Stimulated activated CD4-positive, alpha-beta T cell treated with anti-CD3 and anti-CD28 coated beads, Interleukin-15, amount 100 ng/mL, for 48 hours (primary cell): ENCODE measurements at places on chromosomes 5 and 9.

DNA sequence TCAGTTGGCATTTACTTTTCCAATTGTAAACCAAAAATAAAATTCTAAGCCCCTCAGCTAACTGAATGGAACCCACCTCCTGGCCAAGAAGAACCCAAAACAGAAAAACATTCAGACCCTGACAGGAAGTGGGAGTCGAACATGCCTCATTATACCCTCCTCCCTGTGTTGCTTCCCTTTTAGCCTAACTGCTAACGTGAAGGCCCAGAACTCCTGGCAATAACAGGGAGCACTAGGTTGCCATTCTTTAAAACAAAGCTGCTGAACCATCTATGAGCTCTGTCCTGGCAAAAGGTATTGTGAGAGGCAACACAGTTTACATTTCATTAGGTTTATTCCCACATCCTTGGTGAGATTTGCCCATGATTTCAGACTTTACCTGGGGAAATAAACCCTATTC, 481.4 kb downstream of the CHSY3 start:
- no peak for DNase-seq

DNA sequence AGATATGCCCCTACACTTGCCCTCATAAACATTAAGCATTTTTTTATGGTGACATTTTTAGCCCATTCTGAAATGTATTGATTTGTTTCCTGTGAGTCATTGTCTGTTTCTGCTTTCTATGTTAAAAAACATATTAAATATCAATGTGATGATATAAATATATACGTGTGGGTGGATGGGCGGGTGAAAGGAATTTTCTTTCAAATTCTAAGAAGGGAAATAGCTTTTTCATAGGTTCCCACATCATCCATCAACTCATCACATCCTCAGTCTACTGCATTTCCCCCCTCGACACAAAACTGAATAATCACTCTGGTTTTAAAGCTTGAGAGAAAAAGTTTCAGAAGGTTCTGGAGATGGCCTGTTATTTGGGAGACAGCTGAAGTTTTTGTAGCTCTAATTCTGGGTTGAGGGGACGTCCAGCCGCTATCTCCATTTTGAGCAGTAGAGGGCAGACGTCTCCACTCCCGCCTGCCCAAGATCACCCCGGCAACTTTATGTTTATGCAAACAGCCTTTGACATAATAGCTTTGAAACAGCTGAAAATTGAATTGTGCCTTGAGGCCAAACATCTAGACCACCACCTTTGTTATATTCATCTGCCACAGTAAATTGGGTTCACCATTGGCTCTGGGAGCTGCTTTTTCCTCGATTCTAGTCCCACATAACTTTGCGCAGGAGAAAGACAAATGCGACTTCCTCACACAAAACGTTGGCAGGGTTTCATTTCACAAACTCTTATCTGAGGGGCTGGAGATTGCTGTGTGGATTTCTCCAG, 216.2 kb upstream of the CLINT1 start:
- peak; percentile 7 for DNase-seq

DNA sequence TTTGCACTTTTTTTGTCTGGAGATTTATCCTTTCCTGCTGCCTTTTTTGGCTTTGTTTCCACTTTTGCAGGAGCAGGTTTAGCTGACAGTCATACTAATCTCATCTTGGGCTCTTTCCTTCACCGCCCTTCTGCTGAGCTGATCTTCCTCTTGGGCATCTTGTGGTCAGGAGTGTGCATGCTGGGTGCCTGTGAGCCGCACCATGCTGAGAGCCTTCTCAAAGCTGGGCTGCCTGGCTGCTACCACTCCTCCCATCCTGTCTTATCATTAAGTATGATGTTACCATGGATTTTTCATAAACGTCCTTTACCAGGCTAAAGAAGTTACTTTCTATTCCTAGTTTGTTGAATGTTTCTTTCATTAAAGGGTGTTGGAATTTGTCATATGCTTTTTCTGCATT, 49.5 kb upstream of the MCCC2 start:
- no peak for DNase-seq

GRCh38 chr9:113462781-113463286, 693 bp upstream of the RGS3 start:
- no peak for DNase-seq

DNA sequence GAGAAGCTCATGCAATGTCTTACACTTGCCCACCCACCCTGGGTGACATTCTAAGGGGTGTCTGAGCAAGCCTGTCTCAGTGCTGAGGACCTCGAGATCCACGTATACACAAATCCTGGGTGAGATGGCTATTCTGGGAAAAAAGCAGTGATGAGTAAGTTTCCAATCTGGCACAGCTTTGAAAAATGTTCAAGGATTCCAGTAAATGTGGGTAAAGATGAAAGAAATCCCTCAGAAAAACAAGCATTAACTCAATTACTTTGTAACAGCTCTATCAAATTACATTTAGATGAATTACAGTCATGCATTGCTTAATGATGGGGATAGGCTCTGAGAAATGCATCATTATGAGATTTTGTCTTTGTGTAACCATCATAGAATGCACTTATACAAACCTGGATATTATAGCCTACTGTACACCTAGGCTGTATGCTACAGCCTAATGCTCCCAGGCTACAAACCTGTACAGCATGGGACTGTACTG, 26.9 kb downstream of the GOLM1 start:
- no peak for DNase-seq

- DNase-seq, result no peak
Measured at GRCh38 chr5:179771311-179771895, 22.4 kb upstream of the LTC4S start.

DNA sequence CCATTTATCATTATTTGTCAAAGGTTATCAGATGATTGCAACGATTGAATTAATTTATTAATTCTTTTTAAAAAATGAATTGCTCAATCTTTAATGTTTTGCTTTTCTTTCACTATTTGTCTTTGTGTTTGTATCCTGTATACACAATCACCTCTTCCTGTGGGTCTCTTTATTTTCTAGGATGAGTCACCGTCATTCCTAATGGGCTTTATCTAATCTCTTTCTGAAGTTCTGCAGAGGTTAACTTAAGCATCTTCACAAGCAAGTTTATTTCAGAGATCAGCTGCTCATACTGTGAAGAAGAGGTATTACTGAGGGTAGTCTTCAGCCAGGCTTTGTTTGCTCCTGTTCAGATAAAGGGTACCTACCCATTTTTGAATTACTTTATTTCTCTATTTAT, 323.9 kb downstream of the NNT start:
- no peak for DNase-seq

DNA sequence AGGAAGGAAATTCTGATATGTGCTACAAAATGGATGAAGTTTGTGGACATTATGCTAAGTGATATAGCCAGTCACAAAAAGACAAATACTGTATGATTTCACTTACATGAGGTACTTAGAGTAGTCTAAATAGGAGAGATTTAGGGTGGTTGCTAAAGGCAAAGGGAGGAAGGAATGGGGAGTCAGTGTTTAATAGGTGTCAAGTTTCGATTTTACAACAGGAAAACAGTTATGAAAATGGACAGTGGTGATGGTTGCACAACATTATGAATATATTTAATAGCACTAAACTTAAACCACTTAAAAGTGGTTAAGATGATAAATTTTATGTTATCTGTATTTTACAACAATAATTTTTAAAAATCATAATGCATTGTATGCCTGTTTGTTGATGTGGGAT, 40.4 kb upstream of the ECM2 start:
- no peak for DNase-seq

GRCh38 chr9:8868632-8869031, 1069.1 kb upstream of the DMAC1 start:
- no peak for DNase-seq

GRCh38 chr9:22198681-22199080, 189.6 kb upstream of the CDKN2B start:
- DNase-seq, result no peak

DNA sequence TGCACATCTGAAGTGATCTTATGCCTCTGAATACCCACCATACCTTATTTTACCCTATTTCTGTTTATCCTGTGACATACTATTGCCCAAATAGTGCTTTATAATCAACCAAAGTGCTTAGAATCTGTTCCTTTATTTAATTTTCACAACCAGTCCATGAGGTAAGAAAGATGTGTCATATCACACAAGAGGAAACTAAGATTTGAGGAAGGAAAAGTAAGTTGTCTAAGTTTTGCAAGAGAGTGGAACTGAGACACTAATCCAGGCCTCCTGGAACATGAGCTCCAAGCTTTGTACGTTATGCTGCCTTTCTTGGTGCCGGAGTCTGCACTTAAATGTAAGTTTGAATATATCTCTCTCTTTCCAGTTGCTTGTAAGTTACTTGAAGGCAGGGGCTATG, 17.2 kb downstream of the KDM3B start:
- DNase-seq, result no peak

DNA sequence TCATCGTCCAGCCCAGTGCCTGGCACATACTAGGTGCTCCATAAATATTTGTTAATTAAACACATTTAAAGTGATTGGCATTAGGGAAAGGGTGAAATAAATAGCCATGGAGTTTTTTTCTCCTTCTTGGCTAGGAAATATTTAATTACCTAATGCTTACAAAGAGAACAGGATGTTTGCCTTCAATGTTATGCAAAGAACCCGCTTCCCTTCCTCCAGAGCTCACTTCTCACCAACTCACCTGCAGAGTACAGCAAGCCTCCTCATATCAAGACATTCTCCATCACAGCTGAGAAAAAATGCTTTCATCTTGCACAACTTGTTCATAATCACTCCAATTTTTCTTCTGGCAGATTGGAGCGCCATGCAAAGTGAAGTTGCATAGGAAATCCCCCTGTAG, 161.7 kb upstream of the STK32A start:
- DNase-seq, result no peak

GRCh38 chr5:78845470-78845869, 139.6 kb downstream of the ARSB start:
- no peak for DNase-seq

- DNase-seq, result no peak
Measured at GRCh38 chr5:33438996-33439395, 1.8 kb upstream of the TARS1 start.

- DNase-seq, result no peak
Measured at GRCh38 chr5:120415985-120416384, 48.1 kb upstream of the PRR16 start.

- DNase-seq, result no peak
Measured at GRCh38 chr9:19510907-19511306, 102.1 kb downstream of the ACER2 start.

DNA sequence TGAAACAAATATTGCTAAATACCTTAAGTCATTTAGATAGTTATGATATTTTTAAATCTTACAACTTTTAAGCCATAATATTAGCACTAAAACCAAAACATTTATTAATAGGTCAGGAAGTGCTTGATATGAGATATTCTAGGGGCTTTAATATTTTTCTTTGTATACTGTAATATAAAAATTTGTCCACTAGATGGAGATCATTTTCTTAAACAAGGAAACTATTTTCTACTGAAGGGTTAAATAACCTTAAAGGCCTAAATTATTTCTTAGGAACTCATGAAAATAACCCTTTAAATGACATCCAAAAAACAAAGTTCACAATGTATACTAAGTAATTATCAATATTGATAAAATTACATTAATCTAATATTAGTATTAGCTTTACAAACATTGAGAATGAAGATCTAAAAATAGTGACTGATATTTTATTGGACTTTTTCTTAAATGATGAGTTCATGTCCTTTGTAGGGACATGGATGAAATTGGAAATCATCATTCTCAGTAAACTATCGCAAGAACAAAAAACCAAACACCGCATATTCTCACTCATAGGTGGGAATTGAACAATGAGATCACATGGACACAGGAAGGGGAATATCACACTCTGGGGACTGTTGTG, 635.7 kb downstream of the RAB3C start:
- no peak for DNase-seq

GRCh38 chr5:56669534-56670483, 145.5 kb upstream of the MAP3K1 start:
- DNase-seq, result peak; percentile 30

GRCh38 chr9:76613150-76613781, 151.0 kb upstream of the PCA3 start:
- DNase-seq, result no peak

GRCh38 chr9:133727277-133727875, 10.8 kb downstream of the SARDH start:
- no peak for DNase-seq

- DNase-seq, result no peak
Measured at GRCh38 chr9:73284377-73284776, 132.7 kb downstream of the ANXA1 start.

DNA sequence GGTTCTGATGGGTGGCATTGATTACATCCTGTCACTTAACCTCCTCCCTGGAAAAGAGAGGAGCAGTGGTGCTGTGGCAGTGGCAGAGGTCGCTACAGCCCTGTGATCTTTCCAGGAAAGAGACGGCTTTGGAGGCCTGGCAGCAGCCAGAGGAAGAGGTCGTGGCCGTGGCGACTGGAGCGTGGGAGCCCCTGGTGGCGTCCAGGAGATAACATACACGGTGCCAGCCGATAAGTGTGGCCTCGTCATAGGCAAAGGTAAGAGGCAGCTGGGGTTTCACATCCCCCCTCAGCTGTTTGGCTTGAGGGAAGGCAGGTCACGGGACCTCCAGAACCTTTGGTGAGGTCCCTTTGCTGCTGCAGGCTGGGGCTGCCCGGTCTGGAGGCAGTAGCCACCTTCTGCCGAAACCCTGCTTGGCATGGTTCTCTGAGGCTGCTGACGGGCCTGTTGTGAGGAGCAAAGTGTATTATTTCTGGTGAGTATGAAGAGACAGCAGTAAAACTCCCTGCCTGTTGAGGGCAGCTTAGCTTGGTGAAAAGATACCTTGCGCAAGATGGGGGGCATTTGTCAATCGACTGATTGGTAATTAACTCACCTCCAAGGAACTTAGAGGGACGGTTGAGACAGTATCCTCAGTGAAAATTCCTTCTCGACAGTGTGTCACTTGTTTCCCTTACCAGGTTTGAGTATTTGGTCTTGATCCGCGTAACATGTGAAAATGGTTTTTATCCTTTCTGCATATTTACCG, 38.0 kb upstream of the PRDM12 start:
- DNase-seq, result no peak

DNA sequence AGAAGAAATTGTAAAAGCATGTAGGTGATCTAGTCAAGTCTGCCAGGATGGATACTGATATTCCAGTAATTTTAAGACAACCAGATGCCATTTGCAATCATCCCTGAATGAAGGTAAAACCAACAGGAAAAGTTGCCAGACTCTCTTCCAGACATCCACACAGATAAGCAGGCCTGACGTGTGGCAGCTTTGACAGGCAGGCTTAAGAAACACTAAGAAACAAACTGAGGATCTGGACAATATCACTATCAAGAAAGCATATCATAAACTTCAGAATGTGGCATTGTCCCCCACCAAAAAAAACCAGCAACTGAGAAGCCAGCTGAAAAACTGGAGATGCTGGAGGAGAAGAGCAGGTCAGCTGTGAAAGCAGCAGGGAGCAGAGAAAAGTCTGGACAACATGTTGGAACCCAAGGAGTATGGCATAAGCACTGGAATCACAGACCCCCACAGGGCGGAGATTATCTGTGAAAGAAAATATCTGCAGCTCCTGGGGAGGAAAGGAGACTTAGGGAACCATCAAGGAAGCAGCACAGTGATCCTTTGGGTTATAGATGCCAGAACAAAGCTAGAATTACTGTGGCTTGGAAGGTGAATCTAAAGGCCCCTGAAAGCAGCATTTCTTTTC, 307.0 kb downstream of the CWC27 start:
- no peak for DNase-seq
